Stimulated activated CD4-positive, alpha-beta T cell treated with anti-CD3 and anti-CD28 coated beads, Interleukin-15, amount 100 ng/mL, for 1 hour (primary cell): ENCODE measurements at places on chromosomes 5 and 9.

GRCh38 chr5:121158451-121158850 is 693.2 kb upstream of the FTMT start:
- DNase-seq, result no peak

GRCh38 chr9:274406-274805 is 59.7 kb downstream of the DOCK8 start:
- DNase-seq, result no peak

- no peak for DNase-seq
Measured at GRCh38 chr5:63564789-63565188, 397.5 kb downstream of the HTR1A start.

DNA sequence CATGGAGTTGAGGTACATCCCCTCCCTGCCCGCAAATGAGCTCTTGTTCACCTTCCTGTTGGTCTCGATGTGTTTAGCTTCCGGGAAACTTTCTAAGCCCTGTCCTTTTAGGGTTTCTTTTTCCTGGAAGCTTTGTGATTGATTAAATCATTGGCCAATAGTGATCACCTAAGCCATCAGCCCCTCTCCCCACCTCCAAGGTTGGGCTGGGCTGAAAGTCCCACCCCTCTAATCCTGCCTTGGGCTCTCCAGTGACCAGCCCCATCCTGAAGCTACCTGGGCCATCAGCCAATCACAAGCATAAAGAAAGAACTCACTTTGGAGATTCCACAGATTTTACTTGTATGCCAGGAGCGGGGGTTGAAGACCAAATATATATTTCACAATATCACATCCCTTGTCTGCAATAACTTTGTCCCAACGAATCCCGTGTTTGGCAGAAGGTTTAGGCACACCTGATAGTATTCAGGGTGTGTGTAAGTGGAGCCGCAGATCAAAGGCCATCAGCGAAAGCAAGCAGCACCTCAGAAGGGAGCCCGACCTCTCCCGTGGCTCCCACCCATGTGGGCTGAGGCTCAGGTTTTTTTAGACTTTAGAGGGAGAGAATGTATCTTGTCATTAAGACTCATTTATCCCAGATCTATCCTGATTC is 20.4 kb downstream of the ROPN1L start:
- no peak for DNase-seq

- no peak for DNase-seq
Measured at GRCh38 chr9:19495186-19496028, 86.6 kb downstream of the ACER2 start.

- no peak for DNase-seq
Measured at GRCh38 chr5:68643064-68643463, 427.5 kb downstream of the PIK3R1 start.

- DNase-seq, result no peak
Measured at GRCh38 chr5:95059636-95060035, 225.3 kb downstream of the MCTP1 start.

GRCh38 chr5:102138243-102138653 is 157.8 kb downstream of the SLCO4C1 start:
- no peak for DNase-seq

DNA sequence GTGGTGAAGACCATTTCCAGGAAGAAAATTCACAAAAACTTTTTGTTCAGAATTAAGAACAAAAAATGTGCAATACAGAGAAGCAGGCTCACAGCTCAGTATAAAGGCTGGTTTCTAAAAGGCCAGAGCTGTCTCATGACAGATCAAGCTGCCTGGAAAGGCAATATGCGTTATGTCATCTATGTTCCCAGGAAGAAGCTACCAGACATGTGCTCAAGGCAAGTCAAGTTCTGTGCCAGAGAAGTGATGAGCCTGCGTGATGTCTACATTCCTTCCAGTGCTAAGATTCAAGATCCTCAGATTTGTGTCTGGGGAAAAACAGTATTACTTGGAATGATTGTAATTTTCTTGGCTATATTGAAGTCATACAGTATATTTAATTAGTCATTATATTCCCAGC is 104.3 kb downstream of the PDE4D start:
- DNase-seq, result no peak

- DNase-seq, result no peak
Measured at GRCh38 chr5:141560151-141560550, 58.6 kb downstream of the DIAPH1 start.

DNA sequence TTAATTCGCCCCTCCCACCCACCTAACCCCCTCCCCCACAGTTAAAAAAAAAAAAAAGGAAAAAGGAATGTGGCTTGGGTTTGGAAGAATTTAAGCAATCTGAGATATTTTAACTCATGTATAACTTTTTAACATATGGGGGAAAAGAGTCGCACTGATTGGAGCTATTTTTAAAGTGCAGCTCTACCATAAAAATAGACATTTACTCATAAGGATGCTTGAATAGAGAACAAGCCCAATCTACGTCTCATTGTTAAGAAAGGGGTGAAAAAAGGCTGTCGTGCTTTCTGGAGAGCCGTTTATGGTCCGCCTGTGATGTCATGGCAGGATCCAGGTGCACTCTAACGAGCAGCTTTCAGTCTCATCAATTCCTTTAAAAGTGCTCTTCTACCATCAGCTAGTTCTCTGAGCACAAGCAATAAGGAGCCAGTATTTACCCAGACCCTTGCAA is 142.4 kb downstream of the ELAVL2 start:
- no peak for DNase-seq

DNA sequence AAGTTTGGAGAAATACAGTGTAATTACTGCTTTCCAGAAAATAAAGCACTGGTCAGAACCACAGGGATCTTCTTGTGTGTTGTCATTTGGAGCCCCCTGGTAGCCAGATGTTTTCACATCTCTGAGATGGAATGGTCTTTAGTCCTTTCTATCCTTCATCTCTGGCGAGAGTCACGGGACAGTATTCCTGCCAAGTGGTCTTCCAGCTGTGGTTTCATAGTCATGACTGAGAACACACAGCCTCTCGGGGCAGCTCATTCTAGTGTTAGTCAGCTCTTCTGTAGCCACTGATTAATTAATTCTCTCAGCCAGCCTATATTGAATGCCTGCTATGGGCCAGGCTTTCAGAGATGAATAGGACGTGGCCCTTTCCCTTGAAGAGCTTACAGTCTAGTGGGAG is 34.1 kb downstream of the HMGXB3 start:
- no peak for DNase-seq

GRCh38 chr5:27598576-27598975 is 560.2 kb upstream of the CDH9 start:
- no peak for DNase-seq

- DNase-seq, result no peak
Measured at GRCh38 chr5:107456281-107456715, 214.4 kb downstream of the EFNA5 start.

- no peak for DNase-seq
Measured at GRCh38 chr5:100232736-100233135, 302.4 kb upstream of the FAM174A start.

DNA sequence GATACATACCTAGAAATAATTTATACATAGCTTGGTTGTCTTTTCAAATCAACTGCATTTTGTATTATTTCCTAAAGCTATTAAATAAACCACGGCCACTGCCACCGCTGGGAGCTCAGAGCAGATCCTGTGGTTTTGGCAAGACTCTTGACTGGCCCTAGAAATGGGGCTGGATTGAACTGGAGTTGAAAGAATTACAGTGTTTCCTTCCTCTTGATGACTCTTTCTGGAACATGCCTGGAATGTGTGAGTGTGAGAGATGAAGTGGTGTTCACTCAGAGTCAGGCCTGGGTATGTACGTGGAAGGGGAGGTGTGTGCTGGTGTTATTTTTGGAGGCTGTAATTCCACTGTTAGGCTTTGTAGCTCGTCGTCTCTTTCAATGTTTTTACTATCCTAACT is 45.9 kb downstream of the TEK start:
- no peak for DNase-seq

DNA sequence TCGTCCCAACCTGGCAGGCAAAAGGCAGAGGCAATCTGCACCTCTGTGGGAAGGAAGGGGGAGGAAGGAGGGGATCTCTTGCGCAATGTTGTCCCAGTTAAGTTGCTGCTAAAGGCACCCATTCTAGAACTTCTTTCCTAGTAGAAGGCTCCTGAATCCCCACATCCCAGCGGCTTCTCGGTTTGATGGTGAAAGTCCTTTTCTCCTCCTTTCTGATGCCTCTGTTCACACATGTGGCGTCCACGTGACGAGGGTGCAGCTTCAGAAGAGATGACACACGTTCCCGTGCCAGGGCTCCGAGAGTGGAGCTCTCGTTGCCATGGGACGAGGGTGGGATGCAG is 96.9 kb upstream of the FCN2 start:
- DNase-seq, result no peak

DNA sequence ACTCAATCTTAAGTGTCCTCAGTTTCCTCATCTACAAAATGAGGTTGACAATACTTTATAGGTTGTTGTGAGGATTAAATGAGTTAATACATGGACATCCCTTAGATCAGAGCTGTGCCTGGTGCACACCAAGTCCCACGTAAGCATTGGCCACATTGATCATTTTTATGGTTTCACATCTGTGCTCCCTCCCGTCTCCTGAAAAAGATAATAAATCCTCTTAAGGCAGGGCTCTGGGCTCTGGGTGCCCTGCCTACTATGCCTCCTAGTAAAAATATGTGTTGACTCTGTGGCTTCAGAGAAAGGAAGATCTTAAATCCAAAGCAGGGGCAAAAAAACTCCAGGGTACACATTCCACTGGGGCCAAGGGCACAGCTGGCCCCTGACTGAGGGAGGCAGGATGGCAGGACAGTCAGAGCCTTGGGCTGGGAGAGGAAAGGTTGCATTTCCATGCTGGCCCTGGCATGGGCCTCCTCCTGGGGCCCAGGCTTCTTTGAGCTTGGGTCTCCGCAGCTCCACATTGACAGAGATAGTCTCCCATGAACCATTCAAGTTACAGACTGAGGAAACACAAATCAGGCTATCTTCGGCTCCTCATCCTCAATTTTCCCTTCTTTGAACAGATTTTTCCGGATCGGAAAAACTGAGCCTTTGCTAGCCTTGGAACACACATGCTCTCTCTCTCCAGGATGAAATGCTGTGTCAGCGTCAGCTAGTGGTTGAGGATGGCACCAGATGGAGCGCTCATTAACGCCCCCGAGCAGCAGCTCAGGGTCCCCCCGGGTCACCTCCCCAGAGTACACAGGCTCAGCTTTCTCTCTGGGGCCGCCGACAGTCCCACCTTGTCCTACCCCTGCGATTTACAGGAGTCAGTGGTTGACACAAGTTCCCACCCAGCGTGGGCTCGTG is 22.4 kb upstream of the KIF12 start:
- DNase-seq, result no peak

GRCh38 chr5:62592558-62592957 is 13.9 kb downstream of the LRRC70 start:
- no peak for DNase-seq

DNA sequence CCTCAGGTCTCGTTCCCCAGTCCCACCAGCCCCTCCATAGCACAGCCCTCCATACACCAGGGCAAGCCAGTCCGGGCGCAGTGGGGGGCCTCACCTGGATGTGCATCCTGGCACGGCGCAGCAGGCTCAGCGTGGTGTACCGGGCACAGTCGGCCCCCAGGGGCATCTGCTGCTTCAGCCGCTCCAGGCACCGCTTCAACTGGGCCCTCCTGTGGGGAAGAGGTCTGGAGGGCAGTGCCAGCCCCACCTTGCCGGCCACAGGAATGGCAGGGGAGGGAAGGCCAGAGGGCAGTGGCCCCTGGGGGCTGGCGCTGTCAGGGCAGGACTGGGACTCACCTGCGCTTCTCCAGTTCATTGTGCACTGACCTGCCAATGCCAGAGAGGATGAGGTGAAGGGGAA is 1.4 kb downstream of the MXD3 start:
- no peak for DNase-seq

- DNase-seq, result no peak
Measured at GRCh38 chr9:114827641-114828302, 21.9 kb upstream of the TNFSF15 start.

DNA sequence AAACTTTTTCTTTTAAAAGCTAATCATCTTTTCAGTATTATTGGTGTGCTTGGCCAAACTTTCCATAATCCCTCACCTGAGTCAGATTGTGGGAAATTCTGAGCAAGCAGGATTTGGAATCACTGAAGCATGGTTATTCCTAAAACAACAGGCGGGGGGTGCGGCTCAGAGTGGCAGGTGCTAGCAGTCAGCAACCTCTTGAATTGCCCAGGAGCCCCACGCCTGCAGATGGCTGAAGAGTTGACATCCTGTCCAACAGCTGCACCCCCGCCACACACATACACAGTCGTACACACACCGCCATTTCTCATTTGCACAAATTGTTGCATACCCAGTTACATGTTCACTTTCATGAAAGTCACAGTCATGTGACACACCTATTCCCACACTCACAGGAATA is 96.6 kb downstream of the LHX2 start:
- no peak for DNase-seq

- DNase-seq, result no peak
Measured at GRCh38 chr9:131534721-131535237, 3.7 kb upstream of the UCK1 start.

DNA sequence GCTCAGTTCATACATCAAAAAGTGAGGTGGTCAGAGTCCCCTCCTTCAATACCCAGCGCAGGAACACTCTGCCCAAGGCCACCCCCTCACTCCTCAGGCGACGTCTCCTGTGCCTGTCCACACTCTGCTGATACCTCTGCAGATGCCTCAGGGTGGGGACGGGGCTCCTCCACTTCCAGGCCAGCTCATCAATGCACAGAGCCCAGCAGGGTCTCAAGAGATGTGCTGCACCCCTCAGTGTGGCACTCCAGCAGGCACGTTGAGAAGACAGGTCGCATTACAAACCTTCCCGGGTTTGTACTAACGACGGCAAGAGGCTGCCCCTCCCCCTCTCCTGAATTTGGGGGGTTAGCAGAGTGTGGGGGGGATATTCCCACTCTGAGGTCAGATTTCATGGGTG is 128.5 kb downstream of the ZNF354C start:
- DNase-seq, result no peak

DNA sequence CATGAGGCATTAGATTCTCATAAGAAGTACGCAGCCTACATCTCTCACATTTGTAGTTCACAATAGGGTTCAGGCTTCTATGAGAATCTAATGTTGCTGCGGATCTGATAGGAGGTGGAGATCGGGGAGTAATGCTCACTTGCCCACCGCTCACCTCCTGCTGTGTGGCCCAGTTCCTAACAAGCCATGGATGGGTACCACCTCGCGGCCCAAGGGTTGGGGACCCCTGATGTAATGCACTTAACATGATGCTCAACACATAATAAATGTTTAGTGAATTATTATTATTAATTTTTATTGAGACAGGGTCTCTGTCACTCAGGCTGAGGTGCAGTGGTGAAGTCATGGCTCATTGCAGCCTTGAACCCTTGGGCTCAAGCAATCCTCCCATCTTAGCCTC is 104.7 kb upstream of the IL7R start:
- DNase-seq, result no peak

DNA sequence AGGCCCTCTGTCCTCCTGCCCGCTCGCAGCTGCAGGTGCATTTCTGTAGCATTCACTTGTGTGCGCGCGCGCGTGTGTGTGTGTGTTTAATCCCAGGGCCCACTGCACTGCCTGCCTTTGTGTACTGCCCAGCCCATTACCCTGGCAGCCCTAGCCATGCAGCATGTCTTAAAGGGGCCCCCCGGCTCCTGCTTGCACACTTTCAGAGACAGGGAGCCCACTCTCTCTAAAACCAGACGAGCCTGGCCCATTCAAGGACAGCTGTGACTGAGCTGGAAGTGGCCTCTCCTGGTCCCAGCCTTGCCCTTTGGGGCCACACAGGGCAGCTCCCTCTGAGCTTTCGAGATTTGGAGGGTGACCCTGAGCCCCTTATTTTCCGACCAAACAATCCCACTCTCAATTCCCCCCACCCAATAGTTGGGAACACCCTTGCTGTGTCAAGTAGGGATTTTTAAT is 98.9 kb downstream of the DAB2IP start:
- DNase-seq, result no peak

GRCh38 chr9:75707191-75707590 is 183.3 kb upstream of the PCSK5 start:
- DNase-seq, result no peak
